ENCODE measurements at places on chromosomes 1 and 21.
A peak's percentile ranks its signal among the peaks of the same experiment; 100 is the strongest.

GRCh38 chr1:46687921-46688509 lies 16.4 kb downstream of the TEX38 start:
- DNase-seq, result no peak

DNA sequence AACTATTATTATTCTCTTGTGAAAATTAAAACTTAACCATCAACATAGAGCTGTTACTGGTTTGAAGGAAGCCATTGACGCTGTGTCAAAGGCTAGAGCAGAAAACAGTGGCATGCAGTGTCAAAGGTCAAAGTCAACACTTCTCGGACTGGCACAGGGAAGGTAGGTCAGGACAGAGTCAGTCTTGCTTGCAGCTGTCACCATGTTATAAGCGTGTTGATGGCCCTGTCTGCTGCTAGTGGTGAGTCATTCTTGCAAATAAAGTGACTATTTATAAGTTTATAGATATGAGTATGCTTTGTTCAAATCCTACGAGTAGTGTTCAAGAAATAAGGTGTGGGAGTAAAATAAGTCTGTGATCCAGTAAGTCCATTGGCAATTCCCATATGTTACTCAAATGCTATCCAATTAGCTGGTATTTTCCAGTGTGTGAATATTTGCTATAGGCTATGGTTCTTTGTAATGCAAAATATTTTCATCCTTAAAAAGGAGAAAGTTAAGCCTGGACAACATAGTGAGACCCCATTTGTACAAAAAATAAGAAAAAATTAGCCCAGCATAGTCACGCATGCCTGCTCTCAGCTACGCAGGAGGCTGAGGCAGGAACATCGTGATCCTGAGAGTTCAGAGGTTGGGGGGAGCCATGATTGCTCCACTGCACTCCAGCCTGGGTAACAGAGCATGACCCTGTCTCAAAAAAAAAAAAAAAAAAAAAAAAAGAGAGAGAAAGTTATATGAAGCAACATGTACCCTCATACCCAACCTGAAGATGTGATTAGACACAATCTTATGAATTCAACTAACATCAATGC lies 26.3 kb upstream of the TINAGL1 start:
- DNase-seq, result no peak

DNA sequence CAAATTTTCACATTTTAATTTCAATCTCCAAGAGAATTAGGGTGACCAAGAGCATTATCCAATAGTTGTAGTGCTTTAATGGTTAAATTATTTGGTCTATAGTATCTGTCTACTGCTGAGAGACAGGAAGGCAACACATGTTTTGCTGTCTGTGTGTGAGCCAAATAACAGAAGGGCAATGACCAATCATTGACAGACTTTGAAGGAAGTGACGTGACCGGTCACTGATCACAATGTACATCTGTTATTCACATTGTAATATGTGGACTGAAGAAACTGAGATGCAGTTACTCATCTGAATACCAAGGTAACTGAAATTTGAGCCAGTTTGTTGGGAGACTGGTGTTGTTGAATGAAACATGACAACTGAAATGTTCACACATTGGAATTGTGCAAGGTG lies 196.7 kb downstream of the LRRC40 start:
- no peak for DNase-seq

- DNase-seq, result no peak
Observed at GRCh38 chr1:172719066-172719627, 60.2 kb downstream of the FASLG start.

- DNase-seq, result no peak
Observed at GRCh38 chr1:15153842-15154479, 414 bp downstream of the TMEM51 start.

DNA sequence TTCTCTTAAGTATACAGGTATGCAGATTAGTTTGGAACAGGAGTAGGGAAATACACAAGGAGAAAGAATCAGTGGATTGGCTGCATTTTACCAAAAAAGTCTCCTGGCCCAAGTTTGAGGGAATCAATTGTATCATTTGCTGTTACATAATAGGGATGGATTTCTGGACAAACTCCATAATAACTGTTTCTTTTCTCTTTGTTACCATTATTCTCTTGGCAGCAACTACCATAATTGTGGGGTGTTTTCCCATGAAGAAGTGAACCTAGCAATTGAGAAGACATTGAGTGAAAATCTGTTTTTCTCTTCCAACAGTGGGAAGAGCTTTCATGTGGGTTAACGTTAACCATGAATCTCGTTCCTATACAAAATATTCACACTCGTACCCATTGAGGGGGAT lies 46.4 kb upstream of the DPT start:
- DNase-seq, result no peak

- DNase-seq, result no peak
Observed at GRCh38 chr1:236748268-236748870, 46.7 kb upstream of the MTR start.

DNA sequence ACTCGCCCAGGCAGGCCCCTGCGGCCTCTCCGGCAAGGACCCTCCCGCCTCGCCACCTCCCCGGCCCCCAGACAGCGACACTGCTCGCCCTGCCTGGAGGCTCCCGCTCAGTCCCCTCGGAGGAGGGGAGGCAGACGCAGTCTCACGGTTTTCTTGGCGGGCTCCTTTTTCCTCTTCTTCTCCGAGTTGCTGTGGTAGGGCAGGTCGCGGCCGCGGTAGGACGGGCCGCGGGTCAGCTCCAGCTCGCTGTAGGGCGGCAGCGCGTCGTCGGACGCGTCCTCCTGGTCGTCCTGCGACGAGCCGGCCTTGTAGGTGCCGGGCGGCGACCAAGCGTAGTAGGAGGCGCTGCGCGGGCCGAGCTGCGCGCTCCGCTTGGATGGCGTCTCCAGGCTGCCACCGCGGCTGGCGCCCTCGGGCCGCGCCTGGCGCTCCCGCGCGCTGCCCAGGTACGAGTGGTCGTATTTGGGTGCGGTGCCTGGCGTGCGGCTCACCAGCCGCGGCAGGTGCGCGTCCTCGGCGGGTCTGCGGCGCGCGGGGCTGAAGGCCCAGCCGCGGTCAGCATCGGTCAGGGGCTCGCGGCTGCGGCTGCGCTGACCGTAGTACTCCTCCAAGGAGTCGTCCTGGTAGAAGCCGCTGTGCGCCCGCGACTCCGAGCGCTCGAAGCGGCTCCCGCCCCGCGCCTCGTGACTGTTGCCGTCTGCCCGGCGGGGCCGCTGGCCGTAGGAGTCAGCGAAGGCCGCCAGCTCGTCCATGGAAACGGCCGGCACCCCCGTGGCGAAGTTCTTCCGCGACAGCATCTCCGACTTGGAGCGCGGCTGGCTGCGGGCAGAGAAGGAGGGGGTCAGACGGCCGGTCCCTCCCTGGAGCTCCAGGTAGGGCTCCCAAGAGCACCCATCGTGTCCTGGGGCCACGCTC lies 44.8 kb upstream of the TADA1 start:
- DNase-seq, result no peak

DNA sequence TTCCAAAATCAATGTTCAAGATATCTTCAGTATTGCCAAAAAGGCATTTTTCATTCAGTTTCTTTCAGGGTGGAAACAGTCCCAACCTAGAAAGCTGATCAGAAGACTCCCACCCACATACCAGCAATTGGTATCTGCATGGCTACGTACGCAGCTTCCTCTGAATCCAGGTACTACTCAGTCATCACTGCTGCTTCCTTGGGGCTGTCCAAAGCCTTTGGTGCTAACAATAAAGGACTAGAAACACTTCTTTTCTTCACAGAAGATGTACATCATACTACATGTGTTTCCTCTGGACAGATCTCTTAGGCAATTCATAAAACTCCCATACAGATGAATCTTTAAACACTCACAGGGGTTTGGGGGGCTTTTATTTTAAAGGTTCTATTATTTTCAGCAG lies 29.8 kb downstream of the VPS26C start:
- DNase-seq, result no peak

DNA sequence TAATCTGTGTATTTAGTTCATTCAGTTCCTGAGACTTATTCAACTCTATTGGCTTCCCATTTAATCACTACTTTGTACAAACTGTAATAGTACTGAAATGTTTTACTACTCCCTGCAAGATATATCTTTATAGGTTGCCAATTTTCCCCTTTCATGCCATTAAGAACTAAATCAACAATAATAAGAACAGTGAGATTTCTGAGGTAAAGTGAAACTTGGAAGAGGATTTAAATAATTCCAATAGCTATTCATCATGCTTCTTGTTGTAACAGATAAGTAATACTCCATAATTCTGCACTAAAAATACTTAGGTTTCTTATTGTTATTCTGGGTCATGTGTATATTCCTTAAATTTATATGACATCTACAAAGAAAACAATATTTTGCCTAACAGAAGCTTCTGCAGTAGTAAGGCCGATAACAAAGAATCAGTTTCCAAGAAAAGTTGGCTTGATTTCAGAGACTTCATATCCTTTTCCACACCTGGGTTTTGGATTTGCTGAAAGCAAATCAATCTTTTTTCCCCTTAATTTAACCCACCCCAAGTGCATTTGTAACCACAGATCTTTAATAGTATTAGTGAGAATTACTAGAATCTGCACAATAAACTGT lies 258.3 kb downstream of the FAF1 start:
- no peak for DNase-seq

- DNase-seq, result no peak
Observed at GRCh38 chr1:94411237-94411636, 7.0 kb upstream of the ABCD3 start.

- DNase-seq, result no peak
Observed at GRCh38 chr1:44812822-44813543, 4.7 kb downstream of the BTBD19 start.

- DNase-seq, result no peak
Observed at GRCh38 chr1:207883660-207884250, 27.2 kb downstream of the CD34 start.

DNA sequence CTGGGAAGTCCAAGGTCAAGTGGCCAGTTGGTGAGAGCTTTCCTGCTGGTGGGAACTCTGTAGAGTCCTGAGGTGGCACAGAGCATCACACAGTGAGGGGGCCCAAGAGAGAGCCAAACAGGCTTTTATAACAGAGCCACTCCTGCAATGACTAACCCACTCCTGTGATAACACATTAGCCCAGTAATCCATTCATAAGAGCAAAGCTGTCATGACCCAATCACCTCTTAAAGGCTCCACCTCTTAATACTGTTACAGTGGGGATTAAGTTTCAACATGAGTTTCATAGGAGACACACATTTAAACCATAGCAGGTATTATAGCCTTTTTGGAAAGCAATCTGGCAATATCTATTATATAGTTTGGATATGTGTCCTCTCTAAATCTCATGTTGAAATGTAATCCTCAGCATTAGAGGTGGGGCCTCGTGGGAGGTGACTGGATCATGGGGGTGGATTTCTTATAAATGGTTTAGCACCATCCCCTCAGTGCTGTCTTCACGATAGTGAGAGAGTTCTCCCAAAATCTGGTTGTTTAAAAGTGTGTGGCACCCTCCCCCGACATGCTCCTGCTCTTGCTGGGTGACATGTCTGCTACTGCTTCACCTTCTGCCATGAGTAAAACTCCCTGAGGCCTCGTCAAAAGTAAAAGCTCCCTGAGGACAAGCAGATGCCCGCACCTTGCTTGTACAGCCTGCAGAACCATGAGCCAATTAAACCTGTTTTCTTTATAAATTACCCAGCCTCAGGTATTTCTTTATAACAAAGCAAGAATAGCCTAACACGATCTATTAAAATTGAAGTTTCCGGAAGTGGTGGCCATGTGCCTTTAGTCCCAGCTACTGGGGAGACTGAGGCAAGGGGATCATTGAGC lies 64.5 kb downstream of the CD58 start:
- DNase-seq, result no peak

GRCh38 chr1:240074422-240074821 lies 17.3 kb upstream of the FMN2 start:
- DNase-seq, result no peak

- no peak for DNase-seq
Observed at GRCh38 chr1:52385376-52385775, 18.8 kb downstream of the ORC1 start.

- no peak for DNase-seq
Observed at GRCh38 chr1:160277987-160278386, 6.9 kb downstream of the PEX19 start.

GRCh38 chr1:191888996-191889622 lies 269.2 kb upstream of the RGS18 start:
- no peak for DNase-seq

DNA sequence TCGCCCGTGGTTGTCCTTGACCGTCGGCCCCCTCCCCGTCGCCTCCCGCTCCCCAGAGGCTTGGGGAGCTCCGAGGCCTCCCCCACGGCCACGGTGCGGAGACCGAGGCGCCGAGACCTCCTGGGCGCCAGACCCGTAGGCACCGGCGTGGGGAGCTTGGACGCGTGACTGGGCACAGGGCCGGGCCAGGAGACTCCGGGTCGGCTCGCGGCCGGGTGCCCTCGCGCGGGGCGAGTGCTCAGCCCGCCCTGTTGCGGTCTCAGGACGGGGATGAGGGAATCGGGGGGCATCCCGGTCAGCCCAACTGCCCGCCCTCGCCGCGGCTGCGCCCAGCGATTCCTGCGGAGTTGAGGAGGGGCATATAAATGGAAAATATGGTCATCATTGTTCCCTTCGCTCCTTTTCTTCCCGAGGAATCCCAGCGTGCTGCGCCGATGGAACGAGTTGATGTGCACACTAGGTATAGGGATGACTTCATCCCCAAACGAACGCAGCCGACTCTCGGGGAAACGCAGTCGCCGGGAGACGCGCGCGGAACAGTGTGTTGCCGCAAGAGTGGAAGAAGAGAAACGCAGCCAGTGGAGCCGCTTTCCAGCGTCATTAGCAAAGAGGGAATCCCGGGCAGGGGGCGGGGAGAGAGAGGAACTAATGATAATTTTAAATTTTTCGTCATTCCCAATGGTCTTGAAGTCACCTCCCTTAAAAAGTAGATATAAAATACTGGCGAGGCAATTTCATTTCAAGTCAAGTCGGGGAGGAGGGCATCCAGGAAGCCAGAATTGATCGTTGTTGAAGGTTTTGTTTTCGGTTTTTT lies 747 bp upstream of the ENAH start:
- peak; percentile 12 for DNase-seq

- peak; percentile 43 for DNase-seq
Observed at GRCh38 chr1:26538480-26539412, 9.2 kb downstream of the RPS6KA1 start.

- no peak for DNase-seq
Observed at GRCh38 chr1:11860083-11860482, 1.3 kb upstream of the NPPB start.

DNA sequence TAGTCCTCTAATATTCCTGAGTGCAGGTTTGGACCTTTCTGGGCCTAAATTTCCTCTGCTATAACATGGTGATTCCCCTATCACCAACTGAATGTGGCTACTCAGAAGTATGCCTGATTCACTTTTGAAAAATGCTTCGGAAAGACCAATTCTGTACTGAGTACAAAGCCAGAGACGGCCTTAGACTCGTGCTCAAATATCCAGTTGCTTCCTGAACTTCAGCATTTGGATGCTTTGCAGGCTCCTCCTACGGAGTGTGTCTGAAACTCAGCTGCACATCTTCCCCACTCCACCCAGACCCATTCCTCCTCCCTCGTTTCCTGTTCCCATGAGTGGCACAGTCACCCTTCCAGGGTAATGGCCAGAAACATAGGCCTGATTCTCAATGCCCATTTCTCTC lies 98.4 kb upstream of the GADD45A start:
- DNase-seq, result no peak

GRCh38 chr1:183234660-183235476 lies 48.8 kb downstream of the LAMC2 start:
- DNase-seq, result no peak

All from activated CD4-positive, alpha-beta T cell treated with anti-CD3 and anti-CD28 coated beads for 4 hours (primary cell).